Dorsolateral prefrontal cortex (tissue), 122 donors: ENCODE measurements at places on chromosomes 2 and 18.

DNA sequence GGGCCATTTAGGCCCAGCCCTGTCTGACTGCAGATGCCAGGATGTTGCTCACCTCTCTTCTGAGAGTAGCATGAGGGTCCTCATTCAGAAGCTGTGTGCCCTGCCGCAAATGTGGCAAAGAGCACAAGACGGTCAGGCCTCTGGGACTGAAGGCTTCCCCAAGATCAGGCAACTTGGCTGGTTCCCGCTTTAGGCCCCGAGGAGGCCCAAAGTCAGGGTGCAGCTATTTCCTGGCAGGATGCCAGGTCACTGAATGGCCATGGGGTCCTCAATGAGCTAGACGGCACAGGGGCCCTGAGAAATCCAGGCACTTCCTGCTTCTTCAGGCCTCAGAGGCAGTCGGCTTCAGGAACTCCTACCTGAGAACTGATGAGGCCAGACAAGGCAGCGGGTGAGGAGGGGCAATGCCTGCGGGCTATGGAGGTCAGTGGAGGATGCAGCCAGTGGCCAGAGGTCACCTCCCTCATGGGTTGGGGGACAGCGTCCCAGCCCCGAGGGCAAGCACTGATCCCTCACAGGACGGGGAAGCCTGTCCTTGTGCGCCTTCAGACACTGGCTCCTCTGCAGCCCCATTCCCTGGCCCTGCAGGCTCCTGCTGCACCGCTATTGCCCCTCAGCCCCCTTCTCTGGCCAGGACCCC is 44.9 kb downstream of the LMAN2L start:
- no peak for DNase-seq

DNA sequence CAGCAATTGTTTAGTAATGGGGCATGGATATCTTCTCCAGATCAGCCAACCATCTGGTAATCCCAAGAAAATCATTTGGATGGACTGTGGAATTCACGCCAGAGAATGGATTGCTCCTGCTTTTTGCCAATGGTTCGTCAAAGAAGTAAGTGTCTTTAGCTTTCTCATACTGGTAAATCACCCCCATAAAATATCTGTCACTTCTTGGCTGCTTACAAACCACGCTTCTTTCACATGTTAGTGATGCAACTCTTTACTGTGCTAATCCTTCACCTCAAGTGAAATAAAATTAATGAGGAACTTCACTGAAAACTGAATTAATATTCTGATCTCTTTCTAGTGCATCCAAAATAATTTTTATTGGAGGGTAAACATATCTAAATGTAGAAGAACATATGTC is 18.9 kb downstream of the CPO start:
- no peak for DNase-seq

DNA sequence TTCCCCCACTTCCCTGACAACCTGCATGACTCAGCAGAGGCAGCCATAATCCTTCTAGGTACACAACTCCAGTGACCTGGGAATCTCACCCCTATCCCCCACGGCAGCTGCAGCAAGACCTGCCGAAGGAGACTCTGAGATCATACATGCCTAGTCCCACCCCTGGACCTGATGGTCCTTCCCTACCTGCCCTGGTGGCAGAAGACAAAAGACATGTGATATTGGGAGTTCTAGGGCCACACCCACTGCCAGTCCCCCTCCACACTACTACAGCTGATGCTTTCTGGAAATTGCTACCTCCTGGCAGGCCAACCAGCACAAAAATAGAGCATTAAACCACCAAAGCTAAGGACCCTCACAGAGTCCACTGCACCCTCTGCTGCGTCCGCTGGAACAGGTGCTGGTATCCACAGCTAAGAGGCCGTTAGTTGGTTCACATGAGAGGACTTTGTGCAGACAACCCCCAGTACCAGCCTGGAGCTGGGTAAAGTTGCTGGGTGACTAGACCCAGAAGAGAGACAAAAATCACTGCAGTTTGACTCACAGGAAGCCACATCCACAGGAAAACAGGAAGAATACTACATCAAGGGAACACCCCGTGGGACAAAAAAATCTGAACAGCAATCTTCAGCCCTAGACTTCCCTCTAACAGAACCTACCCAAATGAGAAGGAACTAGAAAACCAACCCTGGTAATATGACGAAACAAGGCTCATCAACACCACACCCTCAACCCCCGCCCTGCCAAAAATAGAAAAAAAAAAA is 12.5 kb downstream of the MARCO start:
- DNase-seq: no peak

DNA sequence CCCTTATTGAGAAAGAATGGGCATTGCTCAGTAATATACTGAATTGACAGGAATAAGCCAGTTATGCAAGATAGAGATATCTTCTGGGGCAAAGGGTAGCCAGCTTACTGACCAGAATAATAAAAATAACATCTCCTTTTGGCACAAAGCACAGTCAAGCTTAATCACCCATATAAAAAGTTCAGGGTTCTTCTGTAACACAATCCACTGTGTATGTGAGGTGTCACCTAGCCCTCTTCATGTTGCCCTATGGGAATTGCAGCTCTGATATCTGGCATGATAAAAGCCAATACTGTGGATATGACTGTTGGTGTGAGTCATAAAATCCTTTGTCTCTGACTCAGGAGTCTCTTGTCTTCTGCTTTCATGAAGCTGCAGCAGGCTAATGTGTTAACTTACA is 90.8 kb downstream of the DSEL start:
- no peak for DNase-seq

- no peak for DNase-seq
Measured at GRCh38 chr2:73821227-73821626, 7.5 kb upstream of the STAMBP start.

GRCh38 chr2:58762176-58762781 is 521.2 kb upstream of the FANCL start:
- DNase-seq: peak; percentile 19

GRCh38 chr2:157471078-157471477 is 27.2 kb upstream of the CYTIP start:
- no peak for DNase-seq

GRCh38 chr18:12463191-12463590 is 55.5 kb downstream of the PRELID3A start:
- no peak for DNase-seq

- DNase-seq: no peak
Measured at GRCh38 chr2:109067631-109068125, 61.3 kb upstream of the SH3RF3 start.

DNA sequence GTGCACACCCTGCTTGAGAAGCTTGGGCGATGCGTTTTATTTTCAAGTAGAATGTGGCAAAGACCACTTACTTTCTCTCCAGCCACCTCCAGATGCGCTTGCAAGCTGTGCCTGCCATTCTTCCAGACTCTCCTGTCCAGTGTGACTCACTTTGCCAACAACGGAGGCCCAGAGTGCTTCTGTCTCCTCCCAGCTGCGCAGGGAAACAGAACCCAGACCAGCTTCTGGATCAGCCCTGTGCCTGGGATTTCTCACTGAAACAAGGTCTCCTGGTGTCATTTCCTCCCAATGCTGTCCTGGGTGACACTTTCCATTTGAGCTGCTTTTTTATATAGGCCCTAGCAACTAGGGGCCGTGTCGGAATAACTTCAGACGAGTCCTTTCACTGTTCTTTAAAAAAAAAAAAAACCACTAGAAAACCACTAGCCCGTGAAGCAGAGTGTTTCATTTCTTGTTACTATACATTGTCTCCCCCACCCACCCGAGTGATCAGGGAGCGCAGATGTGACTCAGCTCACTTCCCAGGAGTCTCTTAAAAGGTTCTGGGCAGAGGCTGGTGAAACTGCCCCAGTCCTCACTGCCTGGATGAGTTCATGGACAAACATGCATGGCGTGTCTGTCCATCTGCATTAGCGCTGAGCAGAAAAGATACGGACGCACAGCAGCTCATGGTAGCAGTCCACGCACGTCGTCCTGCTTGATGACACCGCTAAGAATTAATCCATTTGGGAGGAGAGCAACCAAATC is 25.3 kb upstream of the RPL31 start:
- DNase-seq: peak; percentile 69

GRCh38 chr2:13666582-13667414 is 950.1 kb downstream of the TRIB2 start:
- DNase-seq: no peak

DNA sequence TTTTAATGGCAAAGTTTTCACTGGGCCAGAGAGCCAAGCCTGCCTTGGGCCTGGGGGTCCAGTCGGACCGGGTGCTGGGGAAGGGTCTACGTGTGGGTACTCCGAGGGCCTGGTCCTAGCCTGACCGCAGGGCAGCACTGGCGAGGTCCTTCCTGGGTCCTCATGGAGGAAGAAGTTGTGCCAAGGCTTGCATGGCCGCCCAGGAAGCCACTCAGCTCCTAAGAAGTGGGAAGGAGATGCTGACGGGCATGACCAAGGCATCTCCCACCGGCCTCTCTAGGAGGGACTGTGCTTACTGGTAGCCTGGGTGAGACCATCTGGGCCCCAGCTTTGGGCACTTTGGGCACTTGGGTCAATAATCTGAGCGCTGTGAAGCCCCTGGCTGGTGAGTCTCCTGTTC is 22.6 kb downstream of the CIB4 start:
- DNase-seq: no peak

GRCh38 chr2:188577231-188577630 is 285.6 kb downstream of the GULP1 start:
- DNase-seq: no peak
